ENCODE measurements at places on chromosomes 7 and 10.

DNA sequence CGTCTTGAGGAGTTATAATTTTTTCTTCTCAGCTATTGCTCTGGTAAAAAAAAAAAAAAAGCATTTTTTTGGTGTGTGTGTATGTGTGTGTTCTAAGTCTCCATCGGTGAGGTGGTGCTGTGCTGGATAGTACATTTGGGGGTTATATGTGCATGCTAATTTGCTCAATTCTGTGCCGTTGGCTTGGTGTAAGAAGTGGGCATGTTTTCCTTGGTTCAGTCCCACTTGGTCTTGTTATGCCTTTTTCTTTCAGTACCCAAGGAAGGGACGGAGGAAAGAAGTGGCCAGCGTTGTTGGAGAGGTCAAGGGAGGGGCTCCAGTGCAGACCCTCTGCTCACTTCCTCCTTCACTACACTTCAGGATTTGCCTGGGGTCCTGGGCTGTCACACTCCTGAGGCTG is 20.4 kb downstream of the LRMDA start:
- DNase-seq = no peak

GRCh38 chr7:27107391-27108381 is 5.2 kb upstream of the HOXA2 start:
- DNase-seq = no peak

DNA sequence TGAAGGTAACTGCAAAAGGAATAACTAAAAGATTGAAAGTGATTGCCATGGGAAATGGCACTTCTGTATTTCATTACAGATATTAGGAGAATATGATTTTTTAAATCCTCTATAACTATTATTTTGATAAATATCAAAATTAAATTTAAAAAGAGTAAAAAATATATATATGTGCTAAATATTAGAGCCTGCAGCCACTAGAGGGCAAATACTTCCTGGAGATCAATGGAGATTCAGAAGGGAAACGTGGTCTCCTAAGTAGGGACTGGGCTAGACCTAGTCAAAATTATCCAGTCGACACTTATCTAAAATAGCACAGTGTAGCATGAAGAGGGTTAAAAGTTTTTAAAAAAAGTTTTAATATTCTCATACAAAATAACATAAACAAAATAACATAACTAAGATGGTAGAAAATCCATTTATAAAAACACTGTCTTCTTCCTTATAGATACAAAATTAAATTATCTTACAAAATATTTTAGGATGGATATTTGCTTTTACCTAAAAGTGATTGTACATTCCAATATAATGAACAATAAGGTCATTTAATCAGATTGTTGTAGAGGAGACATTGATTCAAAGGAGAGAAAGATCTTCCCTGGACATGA is 434.3 kb downstream of the MDFIC start:
- DNase-seq = no peak

DNA sequence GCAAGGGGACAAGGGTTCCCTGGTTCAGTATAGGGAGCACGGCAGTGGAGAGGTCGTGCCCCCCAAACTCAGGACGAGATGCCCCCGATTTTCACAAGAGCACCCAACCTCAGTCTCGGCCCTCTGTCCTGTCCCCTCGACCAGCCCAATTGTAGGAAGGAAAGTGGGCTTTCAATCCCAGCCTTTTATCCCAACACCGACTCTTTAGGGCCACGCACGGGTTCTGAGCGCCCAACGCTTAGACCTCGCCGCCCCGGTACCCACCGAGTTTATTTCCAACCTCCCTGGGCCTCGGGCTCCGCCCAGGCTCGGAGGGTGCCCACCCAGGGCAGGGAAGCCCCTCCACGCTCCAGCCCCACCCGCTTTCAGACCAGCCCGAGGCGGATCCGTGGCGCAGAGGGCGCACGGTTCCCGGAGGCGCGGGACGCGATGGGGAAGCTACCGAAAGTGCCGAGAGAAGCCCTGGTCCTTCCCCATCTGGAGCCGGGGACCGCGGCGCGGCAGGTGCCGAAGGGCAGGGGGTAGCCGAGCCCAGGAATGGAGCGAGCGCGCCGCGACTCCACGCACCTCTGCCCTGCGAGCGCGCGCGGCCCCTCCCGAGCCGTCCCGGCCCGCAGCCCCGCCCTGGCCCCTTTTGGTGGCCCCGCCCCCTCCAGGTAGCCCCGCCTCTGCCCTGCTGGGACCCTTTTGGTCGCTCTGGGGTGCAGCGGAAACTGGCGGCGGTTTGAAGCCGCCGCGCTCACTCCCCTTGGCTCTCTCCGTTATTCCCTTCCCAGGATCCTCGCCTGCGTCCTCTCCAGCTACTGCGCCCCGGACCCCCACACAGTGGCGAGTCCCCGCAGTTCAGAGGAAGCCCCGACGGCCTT is 20.4 kb downstream of the GRID2IP start:
- DNase-seq = peak; percentile 64

DNA sequence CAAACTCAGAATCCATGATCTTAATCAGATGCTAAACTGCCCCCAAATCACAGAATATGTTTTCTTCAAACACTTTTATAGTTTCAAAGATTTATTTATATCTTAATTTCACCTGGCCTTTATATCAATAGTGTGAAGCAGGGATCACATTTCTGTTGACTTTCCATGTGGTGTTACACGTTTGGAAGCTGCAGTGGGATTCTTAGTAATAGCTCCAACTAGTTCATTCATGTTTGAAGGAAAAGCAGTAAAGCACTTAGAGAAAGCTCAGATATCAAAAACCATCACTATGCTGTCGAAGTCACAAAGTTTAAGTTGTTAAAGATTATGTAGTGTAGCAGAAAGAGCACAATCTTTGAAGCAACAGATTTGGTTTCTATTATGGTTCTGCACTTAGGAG is 16.8 kb downstream of the ENO4 start:
- no peak for DNase-seq

DNA sequence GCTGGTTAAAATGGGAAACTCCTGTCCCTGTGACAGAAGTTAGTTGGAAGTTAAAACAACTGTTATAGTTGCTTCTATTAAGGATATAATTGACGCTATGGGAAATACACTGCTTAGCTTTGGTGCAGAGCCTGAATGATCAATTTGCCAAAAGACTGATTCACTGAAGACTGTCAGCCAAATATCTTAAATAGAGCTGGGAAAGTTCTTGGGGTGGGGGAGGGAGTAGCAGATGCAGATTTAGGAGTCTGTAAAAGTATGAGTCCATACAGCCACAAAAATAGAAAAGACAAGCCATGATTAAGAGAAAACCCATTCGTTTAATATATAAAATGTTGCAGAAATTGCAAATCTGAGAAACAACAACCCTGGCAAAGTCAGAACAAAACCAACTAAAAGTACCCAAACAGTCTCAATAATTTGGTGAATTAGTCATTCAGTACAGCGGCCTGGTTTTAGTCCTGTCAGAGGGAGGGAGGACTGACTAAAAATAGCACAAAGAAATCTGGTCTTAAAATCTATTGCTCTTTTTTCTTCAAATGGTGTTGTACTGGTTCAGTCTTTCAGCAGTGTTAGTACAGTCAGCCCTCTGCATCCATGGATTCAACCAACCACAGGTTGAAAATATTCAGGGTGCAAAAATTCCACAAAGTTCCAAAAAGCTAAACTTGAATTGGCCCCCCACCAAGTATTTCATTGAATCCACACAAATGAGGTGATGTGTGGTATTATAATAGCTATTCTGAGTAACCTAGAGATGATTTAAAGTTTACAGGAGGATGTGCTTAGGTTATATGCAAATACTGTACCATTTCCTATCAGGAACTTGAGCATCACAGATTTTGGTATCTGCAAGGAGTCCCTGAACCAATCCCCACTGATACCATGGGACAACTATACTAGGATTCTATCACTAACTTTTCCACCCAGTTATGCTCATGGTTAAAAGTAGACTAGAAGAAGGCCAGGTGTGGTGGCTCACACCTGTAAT is 30.0 kb downstream of the STK17A start:
- DNase-seq = no peak

- no peak for DNase-seq
Measured at GRCh38 chr10:20769481-20769880, 127.6 kb downstream of the NEBL start.

GRCh38 chr10:34768972-34769330 is 46.1 kb downstream of the PARD3 start:
- DNase-seq = no peak

- no peak for DNase-seq
Measured at GRCh38 chr10:95422233-95422632, 131.4 kb upstream of the PDLIM1 start.

GRCh38 chr7:138941545-138941944 is 39.6 kb downstream of the KIAA1549 start:
- DNase-seq = no peak

DNA sequence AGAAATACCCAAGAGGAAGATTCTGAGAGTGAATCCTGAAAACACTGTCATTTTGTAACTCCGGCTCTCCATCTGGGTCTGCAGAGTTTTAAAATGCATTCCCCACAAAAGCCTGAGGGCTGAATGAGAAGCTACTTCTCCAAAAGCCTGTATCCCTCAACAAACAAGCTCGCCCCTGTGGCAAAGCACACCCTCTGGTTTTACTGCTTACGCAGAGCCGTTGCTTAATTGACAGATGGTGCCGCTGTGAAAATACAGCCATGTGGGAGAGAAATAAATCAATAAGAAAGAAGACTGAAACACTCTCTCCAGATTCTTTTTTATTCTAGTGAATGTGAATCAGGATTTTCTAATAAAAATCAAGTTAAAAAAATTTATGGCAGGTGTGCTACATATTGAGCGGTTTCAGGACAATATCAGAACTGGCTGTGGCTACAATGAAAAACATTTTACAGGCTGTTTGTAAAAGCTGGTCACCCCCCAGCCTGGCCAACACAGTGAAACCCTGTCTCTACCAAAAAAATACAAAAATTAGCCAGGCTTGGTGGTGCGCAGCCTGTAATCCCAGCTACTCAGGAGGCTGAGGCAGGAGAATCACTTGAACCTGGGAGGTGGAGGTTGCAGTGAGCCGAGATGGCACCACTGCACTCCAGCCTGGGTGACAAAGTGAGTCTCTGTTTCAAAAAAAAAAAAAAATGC is 32.5 kb downstream of the C7orf33 start:
- DNase-seq = no peak

GRCh38 chr7:12655161-12655560 is 32.3 kb upstream of the ARL4A start:
- DNase-seq = no peak

- no peak for DNase-seq
Measured at GRCh38 chr7:84058311-84059076, 136.1 kb downstream of the SEMA3A start.

DNA sequence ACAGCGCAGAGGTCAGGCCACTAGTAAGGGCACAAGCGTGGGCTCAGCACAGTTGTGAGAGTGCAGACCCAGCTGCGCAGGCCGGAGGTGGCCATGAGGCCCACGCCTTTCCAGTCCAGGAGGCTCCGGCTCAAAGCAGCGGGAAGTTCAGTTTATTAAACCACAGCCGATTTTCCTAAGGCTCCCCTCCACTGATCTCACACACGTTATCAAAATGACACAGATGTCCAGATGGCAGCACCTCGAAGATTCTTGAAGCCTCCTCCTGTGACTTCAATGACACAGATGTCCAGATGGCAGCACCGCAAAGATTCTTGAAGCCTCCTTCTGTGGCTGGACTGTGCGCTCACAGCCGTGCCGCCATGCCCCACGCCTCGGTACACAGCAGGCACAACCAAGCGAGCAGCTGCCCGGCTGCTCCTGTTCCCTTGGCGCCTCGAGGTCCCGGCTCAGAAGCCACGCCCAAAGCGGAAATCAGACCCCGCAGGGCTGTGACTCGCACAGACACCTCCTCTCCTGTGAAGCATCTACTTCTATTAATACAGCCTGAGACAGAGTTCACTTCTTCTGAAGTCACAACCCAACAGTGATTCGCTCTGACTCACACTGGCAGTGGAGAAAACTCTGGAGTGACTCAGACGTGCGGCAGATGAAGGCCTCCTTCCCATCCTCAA is 122.7 kb downstream of the MAD1L1 start:
- DNase-seq = peak; percentile 71

DNA sequence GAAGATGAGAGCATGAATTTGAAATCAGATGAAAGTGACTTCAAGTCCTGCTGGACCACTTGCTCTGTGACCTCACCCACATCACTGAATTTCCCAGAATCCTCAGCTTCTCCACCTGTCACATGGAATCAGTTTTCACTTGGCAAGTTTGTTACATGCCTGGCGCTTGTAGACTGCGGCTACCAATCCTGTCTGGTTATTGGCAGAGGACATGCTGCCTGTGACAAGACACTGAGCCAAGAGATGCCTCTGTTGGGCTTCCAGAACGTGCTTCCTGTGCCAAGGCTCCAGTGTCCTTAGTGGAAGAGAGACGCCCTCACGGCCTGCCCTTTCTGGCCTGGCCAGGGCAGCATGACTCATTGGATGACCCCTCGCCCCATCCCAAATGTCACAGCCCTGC is 4.4 kb upstream of the MYL10 start:
- no peak for DNase-seq

- no peak for DNase-seq
Measured at GRCh38 chr7:144534196-144534595, 130.7 kb upstream of the NOBOX start.

- DNase-seq = no peak
Measured at GRCh38 chr10:22265839-22266537, 48.2 kb upstream of the EBLN1 start.

GRCh38 chr7:36765605-36766004 is 41.3 kb upstream of the AOAH start:
- DNase-seq = no peak

DNA sequence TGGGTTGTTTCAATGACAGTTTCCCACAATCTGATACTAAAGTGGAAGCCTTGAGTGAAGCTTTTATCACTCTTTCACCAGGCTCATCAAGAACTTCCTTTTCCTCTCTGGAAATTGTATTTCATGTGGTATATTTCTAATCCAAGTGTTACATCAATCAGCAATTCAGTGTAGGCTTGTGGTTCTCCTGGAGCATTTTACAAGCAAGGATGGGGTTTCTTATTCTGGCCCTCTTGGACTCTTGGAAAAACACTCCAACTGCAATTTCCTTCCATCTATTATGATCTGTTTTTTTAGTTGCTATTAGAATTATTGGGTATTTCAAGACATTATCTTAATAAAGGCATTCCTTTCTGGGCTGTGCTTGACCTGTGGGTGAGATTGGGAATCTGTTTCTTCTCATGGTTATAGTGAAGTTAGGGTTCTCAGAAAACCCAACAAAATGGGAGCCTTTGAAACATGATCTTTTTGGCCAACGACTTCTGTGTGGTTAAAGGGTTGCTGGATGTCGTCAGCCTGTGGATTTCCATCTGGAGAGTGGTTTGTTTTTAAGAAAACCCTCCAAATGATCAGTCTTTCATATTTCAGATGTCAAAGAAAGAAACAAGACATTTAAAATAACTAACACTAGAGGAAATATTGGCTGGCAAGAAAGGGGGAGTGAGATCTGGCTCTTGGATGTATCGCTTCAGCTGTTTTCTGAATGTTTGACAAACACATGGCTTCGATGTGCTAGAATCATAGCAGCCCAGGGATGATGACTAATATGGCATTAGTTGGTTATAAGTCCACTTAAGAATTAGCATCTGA is 540.2 kb downstream of the LRMDA start:
- no peak for DNase-seq

GRCh38 chr7:158068853-158069252 is 518.8 kb downstream of the PTPRN2 start:
- no peak for DNase-seq

GRCh38 chr10:27622596-27622995 is 118.5 kb downstream of the RAB18 start:
- no peak for DNase-seq

- DNase-seq = no peak
Measured at GRCh38 chr7:44949303-44949702, 29.5 kb downstream of the MYO1G start.

- DNase-seq = no peak
Measured at GRCh38 chr7:34038816-34039470, 133.6 kb downstream of the BMPER start.

GRCh38 chr7:13153742-13154141 is 466.3 kb downstream of the ARL4A start:
- no peak for DNase-seq

GRCh38 chr7:154929006-154929726 is 73.8 kb downstream of the PAXIP1 start:
- no peak for DNase-seq

Data from activated naive CD4-positive, alpha-beta T cell treated with anti-CD3 and anti-CD28 coated beads, Interleukin-2, amount 50 U/mL, for 16 hours (primary cell).